Karpas-422 (cell line): ENCODE measurements at places on chromosomes 4 and X. TPM values are rescaled to one million over a fixed set of nuclear protein-coding genes. Genes with fewer than 3 reads are reported as not detected.

Gene MAGEA2
- total RNA-seq, result not detected in 2 replicates

Gene SOWAHB
- total RNA-seq, result not detected in 2 replicates

GRCh38 chr4:80713409-80713808 lies 317.1 kb upstream of the BMP3 start:
- DNase-seq, result no peak

Gene MAGEA1
- total RNA-seq, result 31.6 and 46.4 TPM in 2 replicates

DNA sequence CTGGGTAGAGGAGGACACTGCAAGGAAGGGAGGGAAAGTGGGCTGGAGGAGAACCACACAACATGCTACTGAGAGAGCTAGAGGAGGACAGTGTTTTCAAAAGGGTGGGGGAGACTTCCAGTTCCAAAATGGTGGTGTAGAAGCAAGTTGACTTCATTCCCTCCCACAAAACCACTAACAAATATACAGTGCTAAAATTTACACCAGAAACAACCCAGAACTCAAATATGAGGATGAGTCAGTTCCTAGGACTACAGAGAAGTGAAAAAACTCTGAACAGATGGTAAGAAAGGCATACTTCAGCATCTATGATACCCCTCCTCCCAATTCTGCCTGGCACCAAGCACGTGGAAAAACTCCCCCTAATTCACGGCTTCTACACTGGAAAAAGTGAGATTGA lies 9.8 kb downstream of the AADAT start:
- no peak for DNase-seq

GRCh38 chr4:107725281-107725859 lies 5.3 kb upstream of the PAPSS1 start:
- DNase-seq, result no peak

DNA sequence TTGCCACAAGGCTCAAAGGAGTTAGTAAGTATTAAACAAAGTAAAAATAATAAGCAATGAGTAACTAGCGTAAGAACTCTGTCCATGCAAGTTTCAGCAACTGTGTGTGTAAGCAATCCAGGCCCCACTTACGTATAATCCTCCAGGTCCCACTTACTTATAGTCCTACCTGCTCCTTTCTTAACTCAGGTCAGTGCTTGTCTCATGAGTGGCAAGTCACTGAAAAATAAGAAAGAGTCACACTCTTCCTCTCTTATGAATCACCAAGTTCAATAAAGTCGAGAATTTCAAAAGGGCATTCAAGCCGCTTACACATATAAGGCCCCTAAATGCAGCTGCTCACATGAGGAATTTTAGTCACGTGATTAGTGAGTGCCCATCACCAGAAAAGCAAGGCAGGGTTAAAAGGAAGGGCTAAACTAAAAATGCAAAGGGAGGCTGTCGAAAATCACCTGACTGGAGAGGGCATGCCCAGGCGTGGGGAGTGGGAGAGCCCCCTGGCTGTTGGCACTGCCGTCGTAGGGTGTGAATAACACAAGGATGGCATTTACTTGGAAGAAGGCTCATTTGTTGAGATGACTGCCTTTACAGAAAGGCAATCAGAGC lies 58.2 kb downstream of the ZNF827 start:
- DNase-seq, result no peak

DNA sequence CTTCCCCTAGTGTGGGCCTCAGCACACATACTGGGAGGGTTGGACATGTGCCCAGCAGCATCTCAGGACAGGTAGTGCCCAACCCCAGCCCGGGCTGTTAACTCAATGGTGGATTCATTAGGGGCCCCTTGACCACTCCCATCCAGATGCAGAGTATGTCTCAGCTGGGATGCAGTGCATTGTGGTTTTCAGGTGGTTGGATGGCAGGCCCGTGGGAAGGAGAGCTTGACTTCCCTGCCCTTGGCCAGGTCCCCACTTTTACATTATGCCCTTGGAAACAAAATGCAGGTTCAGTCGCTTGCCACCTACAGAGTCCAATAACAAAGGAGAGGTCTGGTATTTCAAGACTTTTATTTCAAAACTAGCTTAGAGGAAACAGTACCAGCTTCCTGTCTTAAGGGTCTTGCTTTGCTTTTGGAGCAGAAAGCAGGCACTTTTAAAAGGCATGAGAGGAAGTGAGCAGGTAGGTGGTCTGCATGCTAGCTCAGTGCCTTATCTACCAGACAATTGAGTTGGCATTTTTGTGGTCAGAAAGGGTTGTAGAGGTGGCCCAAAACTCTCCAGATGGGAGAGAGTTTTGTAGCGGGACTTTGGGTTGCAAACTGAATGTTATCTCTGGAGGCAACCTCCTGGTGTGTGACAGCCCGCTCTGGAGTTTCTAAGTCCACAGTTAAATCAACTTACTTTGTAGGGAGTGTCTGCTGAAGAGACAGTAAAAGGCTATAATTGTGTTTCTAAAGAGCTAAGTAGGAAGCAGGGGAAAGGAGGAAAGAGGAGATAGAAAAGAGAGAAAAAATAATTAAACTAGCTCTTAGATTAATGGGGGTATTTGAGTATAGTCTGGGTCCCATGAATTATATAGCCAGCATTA lies 171.0 kb downstream of the GALNTL6 start:
- DNase-seq, result no peak

GRCh38 chr4:144658903-144659302 lies 12.9 kb downstream of the HHIP start:
- DNase-seq, result no peak

Gene PRSS12
- not detected in 2 replicates for total RNA-seq
